ENCODE measurements at places on chromosomes 12 and 14.

DNA sequence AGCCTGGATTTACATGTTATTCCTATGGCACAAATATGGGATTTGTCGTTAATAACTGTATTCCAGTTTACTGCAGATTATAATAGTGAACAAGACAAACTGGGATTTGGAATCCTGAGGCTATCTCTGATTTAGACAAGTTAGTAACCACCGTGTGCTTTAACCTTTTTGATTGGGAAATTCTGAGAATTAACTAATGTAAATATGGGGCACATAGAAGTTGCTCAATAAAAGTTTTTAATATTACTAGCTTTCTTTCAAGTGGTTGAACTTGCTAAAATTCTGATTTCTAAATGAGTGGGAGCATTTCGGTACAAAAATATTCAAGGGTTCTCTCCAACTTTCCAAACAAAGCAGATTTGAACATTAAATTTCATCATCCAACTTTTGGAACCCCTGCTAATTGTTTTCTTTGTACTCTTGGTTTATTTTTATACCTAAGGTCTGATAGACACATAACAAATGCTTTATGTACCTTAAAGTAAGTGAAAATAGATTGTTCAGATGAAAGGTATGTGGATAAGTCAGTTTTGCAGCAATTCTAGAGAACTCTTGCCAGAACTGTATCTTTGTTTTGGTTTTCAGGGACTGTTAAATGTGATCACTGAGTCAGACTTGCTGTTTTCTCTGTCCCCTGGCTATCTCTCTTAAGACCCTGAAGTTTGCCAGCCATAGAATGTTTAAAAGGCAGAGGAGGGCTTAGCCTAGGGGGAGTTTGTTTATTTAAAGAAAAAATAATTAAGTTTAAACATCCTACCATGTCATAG, 57.5 kb downstream of the FRS2 start:
- DNase-seq, result no peak

GRCh38 chr12:32455607-32456071, 56.3 kb downstream of the FGD4 start:
- DNase-seq, result peak; percentile 72

DNA sequence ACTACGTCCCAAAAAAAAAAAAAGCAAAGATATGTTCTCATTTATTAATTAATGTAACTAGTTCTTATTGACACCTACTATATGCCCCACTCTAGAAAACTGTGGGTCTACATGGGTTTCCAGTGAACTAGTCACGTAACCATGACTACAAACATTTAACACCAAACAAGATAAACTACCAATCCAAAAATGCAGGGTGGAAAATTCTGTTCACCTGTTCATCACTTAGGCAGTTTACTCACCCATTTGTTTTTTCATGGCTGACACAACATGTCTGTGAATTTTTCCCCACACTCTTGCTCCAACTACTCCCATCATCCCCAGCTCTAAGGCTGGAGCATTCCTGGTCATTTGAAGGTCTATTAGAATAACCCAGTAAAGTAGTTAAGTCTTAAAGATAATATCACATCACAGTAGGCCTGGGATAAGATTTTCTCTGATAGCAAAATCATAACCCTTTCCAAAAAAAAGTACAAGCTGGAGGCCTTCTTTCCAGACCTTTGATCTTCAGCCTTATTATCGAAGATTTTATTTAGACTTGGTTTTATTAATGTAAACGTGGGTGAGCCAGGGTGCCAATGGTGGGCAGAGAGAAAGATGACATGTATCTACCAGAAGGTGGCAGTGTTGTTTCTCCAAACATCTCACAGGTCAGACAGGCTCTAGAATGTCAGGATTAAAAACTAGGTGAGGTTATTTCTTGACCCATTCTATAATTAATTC, 61.6 kb upstream of the DAAM1 start:
- DNase-seq, result peak; percentile 67

GRCh38 chr14:50953502-50953901, 9.2 kb upstream of the PYGL start:
- no peak for DNase-seq

- DNase-seq, result no peak
These were observed 123.4 kb downstream of the SLC25A47 start for GRCh38 chr14:100446572-100446971.

Data from HT-29 (cell line).